ENCODE measurements at places on chromosomes 3 and 15. TPM values are rescaled to one million over a fixed set of nuclear protein-coding genes. Genes with fewer than 3 reads are reported as not detected.

Gene CPNE4
- 0.34 TPM for total RNA-seq

Gene VPS18
- 33.9 TPM for total RNA-seq

- H3K36me3 ChIP-seq: no peaks in the 10 kb centered on the region
- peak; percentile 66 for DNase-seq
- H3K27ac ChIP-seq: no peak overlapping the region
- H3K4me3 ChIP-seq: peak overlapping the region; percentile 55
- peaks cover 20% of the 10 kb centered on the region for H3K4me1 ChIP-seq
These were observed 1.1 kb downstream of the CELSR3 start for GRCh38 chr3:48661501-48662144.

Gene SLC15A2
- total RNA-seq: 38.5 TPM

Gene CDHR4
- 21.9 TPM for total RNA-seq

GRCh38 chr3:42032693-42033349 lies 58.3 kb upstream of the TRAK1 start:
- peak; percentile 93 for DNase-seq
- no peak overlapping the region for H3K4me3 ChIP-seq
- no peaks in the 10 kb centered on the region for H3K36me3 ChIP-seq
- peaks cover 55% of the 10 kb centered on the region for H3K4me1 ChIP-seq
- no peaks in the 10 kb centered on the region for H3K27me3 ChIP-seq

DNA sequence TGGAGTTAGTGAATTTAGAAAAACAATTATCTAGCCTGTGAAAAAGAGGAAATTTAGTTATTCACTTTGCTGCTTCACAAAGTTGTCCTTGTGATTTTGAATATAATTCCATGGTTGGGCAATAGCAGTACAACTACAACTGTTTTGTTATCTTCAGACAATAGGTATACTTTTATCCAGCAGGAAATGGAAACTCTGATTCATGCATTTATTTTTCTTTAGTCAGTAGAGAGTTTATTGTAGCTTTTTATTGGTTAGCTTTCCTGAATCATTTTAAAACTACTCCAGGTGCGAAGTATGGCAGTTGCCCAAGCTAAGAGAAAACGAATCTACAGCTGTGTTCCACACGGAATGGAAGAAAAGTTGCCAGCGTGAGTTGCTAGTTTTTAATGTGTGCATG lies 80.3 kb downstream of the TM4SF4 start:
- no peak for DNase-seq
- no peaks in the 10 kb centered on the region for H3K27me3 ChIP-seq
- no peak overlapping the region for H3K27ac ChIP-seq
- H3K4me3 ChIP-seq: no peak overlapping the region
- no peaks in the 10 kb centered on the region for H3K36me3 ChIP-seq

DNA sequence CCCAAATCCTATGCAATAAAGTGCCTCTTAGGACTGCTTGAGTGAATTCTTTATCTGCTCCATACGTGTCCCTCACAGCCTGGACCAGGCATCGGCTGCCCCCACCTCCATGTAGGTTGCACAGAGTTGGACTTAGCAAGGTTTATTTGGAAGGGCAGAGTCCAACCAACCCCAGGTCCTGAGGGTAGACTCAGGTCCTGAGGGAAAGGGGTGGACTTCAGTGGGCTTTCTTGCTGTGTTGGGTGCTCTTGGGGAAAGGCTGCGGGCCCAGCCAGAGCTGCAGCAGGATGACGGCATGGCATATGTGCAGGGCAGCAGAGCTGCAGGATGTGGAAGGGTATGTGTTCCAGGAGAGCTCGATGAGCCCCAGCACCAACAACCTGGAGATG lies 6.5 kb downstream of the ALG3 start:
- H3K27me3 ChIP-seq: no peaks in the 10 kb centered on the region
- H3K27ac ChIP-seq: no peak overlapping the region
- no peak overlapping the region for H3K4me3 ChIP-seq
- H3K36me3 ChIP-seq: peaks cover 29% of the 10 kb centered on the region

Gene LRRC3B
- 0.24 TPM for total RNA-seq

DNA sequence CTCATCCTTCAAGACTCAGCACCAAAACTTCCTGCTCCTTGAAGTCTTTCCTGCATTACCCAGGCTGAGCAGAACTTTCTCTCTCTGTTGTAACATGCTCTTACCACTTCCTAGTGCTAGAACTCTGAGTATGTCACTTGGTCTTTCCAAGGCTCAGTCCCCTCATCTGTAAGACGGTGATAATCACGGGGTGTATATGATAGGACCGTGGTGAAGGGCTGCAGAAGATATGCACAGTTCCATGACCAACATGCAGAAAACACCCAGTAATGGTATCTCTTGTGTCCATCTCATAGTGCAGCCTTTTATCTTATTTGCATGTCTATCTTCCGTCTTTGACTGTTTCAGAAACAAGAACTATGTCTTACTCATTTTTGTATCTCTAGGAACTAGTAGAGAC lies 154.5 kb downstream of the ZNF621 start:
- no peaks in the 10 kb centered on the region for H3K4me1 ChIP-seq
- DNase-seq: no peak
- no peaks in the 10 kb centered on the region for H3K27me3 ChIP-seq
- no peak overlapping the region for H3K4me3 ChIP-seq
- no peak overlapping the region for H3K27ac ChIP-seq

DNA sequence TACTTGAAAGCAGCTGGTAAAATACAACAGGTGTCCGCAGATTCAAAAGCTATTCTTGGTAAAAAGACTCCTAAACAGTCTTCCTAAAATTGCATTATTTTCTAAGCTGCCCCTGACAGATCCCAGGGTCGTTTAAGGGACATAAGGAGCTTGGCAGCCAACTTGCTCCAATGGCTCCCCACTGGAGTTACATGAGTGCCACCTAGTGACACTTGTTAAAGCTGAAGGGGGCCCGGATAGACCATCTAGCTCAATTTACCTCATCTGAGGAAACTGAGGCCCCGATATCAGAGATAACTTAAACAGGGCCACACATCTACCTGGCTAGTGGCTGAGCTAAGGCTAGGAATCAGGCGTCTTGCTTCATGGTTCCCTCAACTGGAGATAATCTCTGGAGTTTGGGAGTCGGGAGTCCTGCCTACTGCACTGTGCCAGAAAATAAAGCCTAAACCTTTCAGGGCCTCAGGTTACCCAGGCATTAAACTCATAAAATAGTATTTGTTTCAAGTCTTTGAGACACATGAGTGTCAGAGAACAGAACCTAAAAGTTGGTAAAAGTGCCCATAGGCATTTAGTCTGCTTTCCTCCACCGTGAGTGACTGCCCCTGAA lies 6.5 kb upstream of the TBC1D23 start:
- H3K36me3 ChIP-seq: no peaks in the 10 kb centered on the region
- DNase-seq: no peak
- no peaks in the 10 kb centered on the region for H3K4me1 ChIP-seq
- no peak overlapping the region for H3K27ac ChIP-seq
- H3K4me3 ChIP-seq: no peak overlapping the region

All from upper lobe of left lung (tissue), 6 donors.